ENCODE measurements at places on chromosomes 7 and 10.

DNA sequence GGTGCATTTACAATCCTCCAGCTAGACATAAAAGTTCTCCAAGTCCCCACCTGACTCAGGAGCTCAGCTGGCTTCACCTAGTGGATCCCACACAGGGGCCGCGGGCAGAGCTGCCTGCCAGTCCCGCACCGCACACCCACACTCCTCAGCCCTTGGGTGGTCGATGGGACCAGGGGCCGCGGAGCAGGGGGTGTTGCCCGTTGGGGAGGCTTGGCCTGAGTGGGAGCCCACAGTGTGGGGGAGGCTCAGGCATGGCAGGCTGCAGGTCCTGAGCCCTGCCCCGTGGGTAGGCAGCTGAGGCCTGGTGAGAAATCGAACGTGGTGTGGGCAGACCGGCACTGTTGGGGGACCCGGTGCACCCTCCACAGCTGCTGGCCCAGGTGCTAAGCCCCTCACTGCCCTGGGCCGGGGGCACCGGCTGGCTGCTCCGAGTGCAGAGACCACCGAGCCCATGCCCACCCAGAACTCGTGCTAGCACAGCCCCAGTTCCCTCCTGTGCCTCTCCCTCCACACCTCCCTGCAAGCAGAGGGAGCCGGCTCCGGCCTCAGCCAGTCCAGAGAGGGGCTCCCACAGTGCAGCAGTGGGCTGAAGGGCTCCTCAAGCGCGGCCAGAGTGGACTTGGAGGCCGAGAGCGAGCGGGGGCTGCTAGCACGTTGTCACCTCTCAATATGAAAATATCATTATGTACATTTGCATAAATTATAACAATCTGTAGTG, 16.6 kb downstream of the POLR1F start:
- DNase-seq: no peak

DNA sequence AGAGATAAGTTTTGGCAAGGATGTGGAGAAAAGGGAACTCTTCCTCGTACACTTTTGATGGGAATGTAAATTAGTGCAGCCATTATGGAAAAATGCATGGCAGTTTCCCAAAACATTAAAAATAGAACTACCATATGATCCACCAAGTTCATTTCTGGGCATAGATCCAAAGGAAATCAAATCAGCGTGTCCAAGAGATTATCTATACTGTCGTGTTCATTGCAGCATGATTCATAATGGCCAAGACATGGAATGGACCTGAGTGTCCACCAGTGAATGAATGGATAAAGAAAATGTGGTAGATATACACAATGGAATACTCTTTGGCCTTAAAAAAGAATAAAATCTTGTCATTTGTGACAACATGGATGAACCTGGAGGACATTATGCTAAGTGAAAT, 70.3 kb upstream of the RSU1 start:
- no peak for DNase-seq

DNA sequence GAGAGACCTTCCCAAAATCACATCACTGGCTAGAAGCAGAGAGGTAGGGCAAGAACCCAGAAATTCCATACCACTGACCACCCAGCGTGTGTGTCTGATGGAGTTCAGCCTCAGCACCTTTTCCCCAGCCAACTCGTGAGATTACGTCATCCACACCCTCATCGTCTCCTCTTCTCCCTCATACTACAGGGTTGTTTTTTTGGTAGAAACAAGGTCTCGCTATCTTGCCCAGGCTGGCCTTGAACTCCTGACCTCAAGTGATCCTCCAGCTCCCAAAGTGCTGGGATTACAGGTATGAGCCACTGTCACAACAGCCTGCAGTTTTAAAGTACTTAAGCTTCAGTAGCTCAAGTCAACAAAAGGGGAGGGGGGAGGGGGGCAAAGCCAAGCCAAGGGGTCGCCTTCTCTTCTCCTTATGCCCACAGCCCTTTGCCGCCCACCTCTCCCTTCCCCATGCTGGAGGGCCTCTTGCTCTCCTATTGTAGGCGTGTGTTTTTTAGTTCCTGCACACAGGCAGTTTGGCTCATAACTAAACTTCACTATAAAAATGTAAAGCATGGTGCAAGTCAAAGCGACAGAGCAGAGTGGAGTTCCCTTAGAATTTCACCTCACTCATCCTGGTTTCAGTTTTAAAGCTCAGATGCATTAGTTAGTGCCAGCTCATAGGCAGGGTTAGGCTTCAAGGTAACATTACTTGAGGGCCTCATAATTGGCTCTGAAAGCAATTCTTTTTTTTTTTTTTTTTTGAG, 5.2 kb upstream of the PRDX3 start:
- no peak for DNase-seq

DNA sequence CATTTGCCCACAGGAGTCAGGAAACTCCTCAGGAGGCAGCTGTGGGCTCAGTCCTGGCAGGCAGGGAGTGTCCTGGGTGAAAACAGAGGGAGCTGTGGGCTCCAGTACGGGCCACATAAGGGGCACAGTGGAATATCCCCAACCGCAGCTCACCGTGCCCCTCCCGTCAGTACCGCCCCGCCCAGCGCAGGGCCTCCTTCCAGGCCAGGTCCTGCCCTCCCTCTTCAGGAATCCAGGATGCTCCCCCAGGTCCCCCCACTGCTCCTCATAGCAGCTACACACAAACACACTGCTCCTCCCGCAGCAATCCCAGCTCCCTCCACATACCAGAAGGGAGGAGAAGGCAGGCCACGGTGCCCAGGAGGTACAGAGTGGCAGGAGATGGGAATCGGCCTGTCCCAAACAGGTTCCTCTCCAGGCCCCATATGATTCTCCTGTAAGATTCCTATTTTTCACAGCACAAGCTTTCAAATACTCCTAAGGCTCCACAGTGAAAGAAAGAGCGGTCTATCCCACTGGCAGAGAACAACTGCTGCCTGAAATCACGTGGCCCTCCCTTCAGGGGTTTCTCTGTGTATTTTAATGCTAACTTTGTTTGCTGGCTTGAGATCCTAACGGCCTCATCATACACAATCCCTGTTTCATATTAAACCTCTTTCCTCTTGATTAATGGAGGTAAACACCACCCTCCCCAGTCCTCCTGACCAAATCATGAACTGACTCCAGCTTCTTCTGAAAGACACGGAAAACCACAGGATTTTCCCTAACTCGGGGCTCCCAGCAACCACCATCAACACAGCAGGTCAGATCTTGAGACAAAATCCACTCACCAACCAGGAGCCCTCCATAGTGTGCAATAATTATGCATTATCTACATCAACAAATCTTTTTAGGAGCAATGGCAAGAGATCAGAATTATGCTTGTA, 178.7 kb downstream of the TNS3 start:
- DNase-seq: no peak

- peak; percentile 19 for DNase-seq
Measured at GRCh38 chr10:59362144-59362958, at the start of gene FAM13C. Gene FAM13C (minus strand): TSS chr10:59362549. CDS start chr10:59362460, 89 bp downstream.

DNA sequence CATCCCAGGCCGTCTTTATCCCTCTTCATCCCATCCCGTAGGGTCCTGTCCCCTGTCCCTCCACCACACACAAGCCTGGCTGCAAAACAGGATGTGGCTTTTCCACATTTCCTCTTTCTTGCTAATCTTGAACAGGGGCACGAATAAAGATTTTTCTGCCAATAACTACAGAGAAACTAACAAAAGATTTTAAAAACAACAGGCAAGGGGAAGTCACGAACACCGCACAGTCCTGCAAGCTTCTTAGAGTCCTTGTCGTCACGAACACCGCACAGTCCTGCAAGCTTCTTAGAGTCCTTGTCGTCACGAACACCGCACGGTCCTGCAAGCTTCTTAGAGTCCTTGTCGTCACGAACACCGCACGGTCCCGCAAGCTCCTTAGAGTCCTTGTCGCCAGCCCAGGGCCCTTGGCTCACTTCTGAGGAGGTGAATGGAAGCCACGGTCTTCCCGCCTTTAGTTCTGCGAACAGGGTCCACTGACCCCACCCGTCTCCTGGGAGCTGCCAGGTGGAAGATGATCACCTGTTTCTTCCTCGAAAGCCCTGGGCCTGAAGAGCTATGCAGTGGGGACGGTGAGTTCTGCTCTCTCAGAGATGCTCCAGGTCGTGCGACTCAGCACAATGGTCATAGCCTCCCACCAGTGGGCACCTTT, 10.3 kb upstream of the INSIG1 start:
- DNase-seq: no peak

DNA sequence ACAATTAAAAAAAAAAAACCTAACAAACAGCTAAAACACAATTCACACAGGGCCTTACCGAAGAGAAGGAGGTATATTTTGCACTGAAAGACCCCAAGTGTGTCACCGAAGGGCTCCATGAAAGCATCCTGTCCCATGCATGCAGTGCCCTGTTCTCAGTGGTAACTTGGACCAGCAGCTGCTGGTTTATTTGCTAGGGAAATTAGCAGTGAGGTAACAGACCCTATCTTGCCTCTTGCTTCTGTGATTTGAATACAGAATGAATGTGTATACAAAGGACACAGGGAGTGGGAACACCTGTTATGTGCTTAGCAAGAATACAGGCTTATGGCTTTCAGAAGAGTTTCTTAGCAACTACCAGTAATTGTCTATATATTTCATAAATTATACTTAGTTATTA, at the start of gene HEPACAM2:
Gene HEPACAM2, minus strand, starts transcription at position 160 of the 400 bp plus-strand sequence.
- no peak for DNase-seq

DNA sequence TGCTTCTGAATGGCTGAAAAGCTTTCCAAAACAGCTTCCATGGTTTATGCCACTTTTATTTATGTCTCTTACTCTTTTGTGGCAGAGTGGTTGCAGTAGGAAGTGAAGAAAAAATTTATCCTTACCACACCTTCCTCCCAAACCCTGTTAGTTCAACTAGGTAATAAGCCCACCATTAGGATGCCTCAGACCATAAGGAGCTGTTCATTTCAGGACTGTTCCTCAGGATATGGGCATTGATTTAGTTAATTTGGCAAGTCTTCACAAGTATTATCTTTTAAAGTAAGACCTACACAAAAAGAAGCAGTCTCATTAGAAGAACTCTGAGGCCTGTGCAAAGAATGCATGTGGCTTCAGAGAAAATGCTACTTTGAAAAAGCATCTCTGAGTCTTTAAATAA, 82.9 kb upstream of the PDLIM1 start:
- no peak for DNase-seq

GRCh38 chr7:99034932-99035722, 108.8 kb downstream of the SMURF1 start:
- DNase-seq: no peak

- no peak for DNase-seq
Measured at GRCh38 chr10:15059914-15060313, 16.2 kb downstream of the OLAH start.

GRCh38 chr10:10038348-10038747, 979.3 kb upstream of the CELF2 start:
- DNase-seq: no peak

GRCh38 chr10:91887272-91888076, 21.8 kb downstream of the FGFBP3 start:
- DNase-seq: peak; percentile 41

- no peak for DNase-seq
Measured at GRCh38 chr10:3033925-3034324, 33.4 kb upstream of the PFKP start.

- DNase-seq: no peak
Measured at GRCh38 chr10:12937527-12937926, 64.0 kb downstream of the CCDC3 start.

GRCh38 chr10:101920546-101920945, 76.9 kb upstream of the KCNIP2 start:
- DNase-seq: no peak

DNA sequence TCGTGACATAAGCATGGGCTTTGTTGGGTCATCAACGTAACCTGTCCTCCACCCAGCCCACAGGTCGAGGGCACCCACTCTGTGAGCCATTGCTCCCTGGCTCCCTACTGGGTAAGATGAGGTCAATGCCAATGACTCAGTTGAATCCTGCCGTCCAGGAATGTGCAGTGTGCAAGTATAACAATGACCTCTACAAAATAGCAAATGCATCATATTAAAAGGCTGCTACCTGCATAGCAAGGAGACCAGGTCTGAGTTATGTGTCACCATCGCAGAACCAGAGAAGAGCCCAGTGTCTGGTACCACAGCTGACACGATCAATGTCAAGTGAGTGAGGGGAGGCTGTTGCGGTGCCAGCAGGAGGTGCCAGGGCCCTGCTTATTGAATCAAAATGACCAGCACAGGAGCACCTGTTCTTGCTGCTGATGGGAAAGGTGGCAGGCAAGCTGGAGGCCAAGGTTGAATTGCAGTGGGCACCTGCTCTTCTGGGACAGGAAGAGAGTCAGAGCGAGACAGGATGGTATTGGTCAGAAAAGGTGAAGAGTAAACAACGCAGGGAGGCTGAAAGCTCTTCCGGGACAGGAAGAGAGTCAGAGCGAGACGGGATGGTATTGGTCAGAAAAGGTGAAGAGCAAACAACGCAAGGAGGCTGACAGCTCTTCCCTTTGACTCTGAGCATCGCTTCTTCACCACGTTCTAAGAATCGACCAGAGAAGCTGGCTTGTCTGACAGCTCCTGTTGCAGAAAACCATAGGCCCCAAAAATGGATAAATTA, 108.7 kb upstream of the ADAM12 start:
- DNase-seq: no peak

GRCh38 chr10:80122746-80123145, 9.8 kb upstream of the PLAC9 start:
- DNase-seq: no peak

DNA sequence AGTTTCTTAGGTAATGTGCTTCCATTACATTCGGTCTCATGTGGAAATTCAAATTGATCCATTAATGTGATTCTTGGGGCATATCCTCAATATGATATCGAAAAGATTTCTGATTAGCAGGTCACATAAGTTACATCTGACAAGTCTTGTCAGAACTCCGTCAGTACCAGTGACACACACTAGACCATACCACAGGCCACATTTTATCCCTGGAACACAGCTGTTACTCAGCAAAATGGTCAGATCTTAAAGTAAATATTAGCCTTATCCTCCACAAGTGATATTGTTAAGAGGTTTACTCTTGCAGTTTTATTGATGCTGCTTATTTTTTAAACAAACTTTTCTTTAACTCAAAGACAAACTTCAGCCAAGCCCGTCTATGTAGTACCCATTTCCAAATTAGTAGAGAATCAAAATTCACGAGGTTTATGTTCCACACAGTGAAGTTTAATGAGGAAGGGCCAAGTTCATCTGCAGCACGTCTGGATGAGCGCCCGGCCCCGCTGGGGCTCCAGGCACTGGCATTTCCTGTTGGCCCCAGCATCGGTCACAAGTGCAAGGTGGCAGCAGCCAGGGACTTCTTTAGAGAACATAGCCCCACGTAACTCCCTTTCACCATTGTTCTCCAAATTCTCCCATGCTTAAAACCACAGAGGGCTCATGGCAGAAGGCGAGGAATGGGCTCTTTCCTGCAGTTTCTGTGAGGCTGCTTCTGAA, 132.2 kb downstream of the VIPR2 start:
- DNase-seq: no peak

DNA sequence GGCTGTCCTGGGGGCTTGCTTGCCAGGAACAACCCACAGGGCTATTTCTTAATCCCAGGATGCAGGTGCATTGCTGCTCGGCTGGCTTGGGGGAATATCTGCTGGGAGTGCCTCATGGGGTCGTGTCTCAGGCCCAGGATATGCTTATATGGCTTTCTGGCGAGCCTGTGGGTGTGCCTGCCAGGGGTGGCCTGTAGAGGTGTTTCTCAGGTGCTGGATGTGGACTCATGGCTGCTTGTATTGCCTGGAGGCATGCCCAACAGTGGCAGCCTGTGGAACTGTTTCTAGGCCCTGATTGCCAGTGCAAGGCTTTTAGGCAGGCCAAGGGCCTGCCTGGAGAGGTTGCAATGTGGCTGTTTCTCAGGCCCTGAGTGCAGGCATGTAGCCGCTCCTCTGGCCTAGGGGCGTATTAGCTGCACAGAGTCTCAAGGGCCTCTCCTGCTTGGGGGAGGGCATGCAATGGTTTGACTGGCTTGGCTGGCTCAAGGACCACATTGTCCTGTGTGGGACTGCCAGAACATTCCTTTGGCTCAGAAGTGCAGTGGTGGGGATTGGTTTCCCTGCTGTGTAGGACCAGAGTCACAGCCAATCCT, 202.1 kb downstream of the ATRNL1 start:
- DNase-seq: no peak

GRCh38 chr10:129881641-129882040, 82.4 kb downstream of the EBF3 start:
- no peak for DNase-seq
